Activated naive CD4-positive, alpha-beta T cell treated with Interleukin-2 at 50 U/mL for 16 hours (primary cell): ENCODE measurements at places on chromosomes 11 and 22.

DNA sequence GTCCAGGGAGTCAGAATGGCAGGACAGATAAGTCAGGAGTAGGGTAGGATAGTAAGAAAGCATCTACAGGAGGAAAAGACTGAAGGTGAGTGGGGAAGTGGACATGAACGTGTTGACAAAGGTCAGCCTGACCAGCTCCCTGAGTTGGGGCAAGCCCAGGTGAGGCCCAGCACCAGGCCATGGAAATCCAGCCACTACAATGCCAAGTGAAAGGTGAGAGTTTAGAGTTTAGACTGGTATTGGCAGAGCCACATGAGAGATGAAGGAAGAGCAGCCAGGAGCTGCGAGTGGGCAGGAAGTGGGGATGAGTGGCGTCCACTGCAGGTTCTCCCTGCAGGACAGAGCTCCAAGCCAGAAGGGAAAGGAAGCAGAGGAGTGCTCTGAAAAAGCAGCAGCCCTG, 16.5 kb upstream of the SMCO4 start:
- no peak for DNase-seq

DNA sequence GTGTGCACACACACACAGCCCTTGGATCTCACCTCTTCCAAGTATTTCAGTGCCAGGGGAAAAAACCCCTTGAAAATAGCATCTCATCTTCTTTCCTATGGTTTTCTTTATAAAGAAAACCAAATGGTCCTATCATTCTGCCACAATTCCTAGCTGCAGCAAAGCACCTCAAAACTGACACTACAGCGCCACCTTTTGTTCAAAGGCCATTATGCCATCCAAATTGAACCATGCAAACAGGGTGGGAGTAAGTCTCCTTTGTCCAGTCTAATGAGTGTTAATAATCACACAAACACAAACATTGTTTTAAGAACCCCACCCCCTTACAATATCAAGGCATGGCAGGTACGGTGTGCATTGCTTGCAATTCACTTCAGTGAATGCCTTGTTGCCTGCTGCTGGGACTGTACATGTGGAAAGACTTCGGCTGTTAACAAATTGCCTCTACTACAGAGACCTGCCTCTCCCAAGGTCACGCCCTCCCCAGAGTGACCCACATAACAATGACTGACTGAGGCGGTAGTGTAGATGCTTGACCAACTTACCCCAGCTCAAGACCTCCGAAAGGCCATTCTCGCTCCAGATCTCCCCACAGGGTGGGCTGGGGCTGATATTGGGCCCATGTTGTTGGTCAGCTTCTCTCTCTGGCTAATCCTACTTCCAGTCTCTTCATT, 31.7 kb downstream of the FAM181B start:
- DNase-seq: no peak

- DNase-seq: no peak
Measured at GRCh38 chr22:17430412-17430811, 61.2 kb downstream of the CECR2 start.

DNA sequence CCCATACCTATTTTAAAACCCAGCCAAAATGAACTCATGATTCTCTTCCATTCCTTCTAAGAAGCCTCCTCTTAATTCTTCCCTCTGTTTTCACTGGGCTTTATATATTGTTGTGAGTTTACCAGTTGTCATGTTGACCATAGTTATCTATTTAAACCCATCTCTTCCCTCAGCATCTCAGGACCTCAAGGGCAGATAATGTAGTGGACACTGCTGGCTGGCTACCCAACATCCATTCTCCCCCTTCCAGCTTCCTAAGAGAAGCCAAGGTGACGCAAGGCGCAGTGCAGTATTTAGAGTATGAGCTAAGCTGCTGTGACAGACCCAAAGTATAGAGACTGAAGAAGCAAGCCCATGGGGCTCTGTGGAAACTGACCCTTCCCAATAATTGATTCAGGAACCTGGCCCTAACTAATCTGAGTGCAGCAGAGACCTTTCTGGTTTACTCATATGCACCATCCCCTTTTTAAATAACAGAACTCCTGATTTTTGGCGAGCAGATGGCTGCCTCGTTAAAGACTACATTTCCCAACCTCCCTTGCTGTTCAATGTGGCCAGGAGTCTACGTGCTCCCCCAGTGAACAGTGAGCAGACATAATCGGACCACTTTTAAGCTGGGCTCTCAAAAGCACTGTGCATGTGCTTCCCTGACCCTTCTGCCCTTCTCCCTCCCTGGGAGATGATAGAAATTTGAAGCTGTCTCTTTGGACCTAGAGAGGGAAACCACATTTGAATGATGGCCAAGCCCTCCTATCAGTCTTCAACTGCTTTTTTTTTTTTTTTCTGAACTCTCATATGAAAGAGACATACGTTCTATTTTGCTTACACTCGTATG, 28.1 kb upstream of the CREB3L1 start:
- no peak for DNase-seq

GRCh38 chr22:36963302-36963701, 49.9 kb downstream of the CSF2RB start:
- no peak for DNase-seq

- DNase-seq: no peak
Measured at GRCh38 chr22:29569011-29569678, 11.8 kb downstream of the NIPSNAP1 start.

- DNase-seq: no peak
Measured at GRCh38 chr11:113549611-113550578, 74.7 kb upstream of the DRD2 start.
